ENCODE measurements at places on chromosomes 16 and 17.

GRCh38 chr17:34386697-34387550 lies 23.9 kb upstream of the CCL1 start:
- DNase-seq = no peak

DNA sequence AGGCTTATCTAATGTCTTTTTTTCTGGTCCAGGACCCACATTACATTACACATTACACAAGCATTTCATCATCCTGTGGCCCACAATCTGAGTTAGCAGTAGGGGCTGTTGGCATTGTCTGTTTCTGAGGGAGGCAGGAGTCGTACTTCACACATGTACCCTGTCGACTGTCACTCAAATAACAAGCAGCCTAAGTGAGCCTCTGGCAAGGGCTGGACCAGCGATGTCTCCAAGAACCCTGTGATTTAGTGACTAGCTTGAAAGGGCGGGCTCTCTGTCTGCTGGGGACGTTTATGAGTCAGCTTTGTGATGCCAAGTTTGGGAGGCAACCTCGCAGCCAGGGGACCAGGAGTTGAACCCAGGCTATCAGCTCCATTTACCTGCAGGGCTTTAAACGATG lies 251.4 kb downstream of the HS3ST3B1 start:
- no peak for DNase-seq

DNA sequence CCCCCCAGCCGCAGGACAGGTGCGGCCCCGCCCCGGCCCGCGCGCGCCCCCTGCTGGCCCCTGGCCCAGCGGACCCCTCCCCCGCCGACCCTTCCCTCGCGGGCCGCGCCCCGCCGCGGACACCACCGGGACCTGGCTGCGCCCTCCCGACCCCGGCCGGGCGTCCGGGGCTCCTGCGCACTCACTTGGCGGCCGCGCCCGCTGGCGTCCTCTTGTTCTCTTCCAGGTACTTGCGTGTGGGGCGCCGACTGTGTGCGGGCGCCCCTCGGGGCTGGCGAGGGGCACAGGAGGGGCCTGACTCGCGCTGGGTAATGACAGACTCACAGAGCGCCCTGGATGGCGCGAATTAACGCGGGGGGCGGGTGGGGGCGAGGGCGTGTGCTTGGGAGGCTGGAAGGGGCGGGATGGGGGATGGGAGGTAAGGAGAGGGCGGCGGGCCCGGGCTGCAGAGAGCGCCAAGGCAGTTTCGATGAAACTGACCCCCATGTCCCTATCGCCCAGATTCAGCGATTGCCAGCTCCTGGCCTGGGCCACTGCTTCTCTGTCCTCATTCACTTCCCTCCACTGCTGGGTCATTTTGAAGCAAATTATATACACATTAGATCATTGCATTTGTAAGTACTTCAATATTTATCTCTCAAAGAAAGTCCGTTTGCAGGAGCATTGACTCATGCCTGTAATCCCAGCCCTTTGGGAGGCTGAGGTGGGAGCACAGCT lies 445 bp upstream of the DBNDD1 start:
- peak; percentile 53 for DNase-seq

GRCh38 chr17:68320311-68320865 lies 29.1 kb downstream of the ARSG start:
- no peak for DNase-seq

GRCh38 chr16:89693289-89693731 lies 6.8 kb downstream of the CDK10 start:
- no peak for DNase-seq

GRCh38 chr16:178668-179015 lies 1.6 kb upstream of the HBQ1 start:
- DNase-seq = no peak

GRCh38 chr16:89319886-89320781 lies 102.6 kb downstream of the ZNF778 start:
- DNase-seq = no peak

DNA sequence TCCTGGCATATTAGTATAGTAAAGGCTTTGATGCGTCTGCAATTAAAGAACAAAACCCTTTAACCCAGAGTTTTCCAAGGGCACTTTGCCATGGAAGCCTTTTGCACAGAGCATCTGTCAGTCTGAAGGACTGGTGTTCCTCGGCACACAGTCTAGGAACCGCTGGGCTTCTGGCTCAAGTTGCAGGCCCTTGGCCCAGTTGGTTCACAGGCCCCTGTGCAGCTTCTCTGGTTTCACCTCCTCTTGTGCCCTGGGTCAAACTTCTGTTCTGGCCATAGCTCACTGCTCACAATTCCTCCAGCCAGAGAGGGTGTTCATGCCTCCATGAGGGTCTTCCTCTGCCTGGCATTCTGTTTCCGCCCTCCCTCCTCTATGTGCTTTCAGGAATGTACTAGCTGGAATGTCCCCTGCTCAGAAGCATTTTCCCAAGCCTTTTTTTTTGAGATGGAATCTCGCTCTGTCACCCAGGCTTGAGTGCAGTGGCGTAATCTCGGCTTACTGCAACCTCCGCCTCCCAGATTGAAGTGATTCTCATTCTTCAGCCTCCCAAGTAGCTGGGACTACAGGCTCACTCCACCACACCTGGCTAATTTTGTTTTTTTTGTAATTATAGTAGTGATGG lies 34.5 kb upstream of the TEX2 start:
- no peak for DNase-seq

DNA sequence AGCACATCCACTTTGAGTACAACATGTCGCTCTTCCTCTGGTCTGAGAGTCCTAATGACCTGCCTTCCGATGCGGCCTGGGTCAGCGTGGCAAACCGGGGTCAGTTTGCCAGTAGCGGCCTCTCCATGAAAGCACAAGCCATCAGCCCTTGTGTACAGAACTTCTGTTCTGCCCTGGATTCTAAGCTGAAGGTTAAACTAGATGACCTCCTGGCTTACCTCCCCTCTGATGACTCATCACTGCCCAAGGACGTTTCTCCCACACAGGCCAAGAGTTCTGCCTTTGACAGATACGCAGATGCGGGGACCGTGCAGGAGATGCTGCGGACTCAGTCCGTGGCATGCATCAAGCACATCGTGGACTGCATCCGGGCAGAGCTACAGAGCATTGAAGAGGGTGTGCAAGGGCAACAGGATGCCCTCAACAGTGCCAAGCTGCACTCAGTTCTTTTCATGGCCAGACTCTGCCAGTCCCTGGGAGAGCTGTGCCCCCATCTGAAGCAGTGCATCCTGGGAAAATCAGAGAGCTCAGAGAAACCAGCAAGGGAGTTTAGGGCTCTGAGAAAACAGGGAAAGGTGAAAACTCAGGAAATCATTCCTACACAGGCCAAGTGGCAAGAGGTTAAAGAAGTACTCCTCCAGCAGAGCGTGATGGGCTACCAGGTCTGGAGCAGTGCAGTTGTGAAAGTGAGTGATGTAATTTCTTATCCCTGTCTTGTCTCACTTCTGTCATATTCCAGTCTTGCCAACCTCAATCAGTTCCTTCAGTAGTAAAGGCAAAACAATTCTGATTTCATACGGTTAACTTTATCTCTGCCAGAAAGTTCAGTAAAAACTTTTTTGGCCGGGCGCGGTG lies 8.6 kb downstream of the COG1 start:
- no peak for DNase-seq

- no peak for DNase-seq
Observed at GRCh38 chr16:1133810-1134520, 18.9 kb upstream of the CACNA1H start.

DNA sequence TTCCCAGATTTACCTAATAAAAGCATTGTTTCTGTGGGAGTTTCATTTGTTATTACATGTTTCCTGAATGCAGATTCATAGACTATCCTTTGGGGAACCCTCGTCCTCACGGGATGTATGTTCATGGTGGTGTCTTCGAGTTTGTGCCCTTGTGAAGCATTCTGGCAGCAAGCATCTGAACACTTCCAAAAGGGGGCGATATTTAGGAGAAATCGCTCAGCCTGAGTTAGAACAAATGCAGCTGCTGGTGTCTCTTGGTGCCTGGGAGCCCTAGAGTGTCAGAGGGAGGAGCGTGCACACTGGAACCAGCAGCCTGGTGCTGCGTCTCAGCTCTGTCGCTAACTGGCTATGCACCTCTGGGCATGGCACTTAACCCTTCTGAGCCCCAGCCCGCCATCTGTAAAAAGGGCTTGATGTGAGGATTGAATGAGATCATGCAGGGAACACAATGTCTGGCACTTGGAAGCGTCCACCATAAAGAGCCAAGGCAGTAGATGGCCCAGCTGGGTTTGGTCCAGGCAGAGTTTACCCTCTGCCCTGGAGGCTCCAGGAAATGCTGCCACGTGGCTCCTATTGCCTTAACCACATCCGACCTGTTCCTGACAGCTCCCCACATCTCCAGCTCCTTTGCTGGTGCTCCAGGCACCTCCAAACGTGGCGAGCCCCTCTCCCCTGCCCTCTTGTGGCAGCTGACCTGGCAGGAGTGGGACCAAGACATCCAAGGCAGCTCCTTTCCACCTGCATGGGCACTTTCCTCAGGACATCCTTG lies 25.0 kb upstream of the C16orf78 start:
- no peak for DNase-seq

GRCh38 chr17:82239926-82240505 lies 11.2 kb downstream of the SLC16A3 start:
- no peak for DNase-seq

DNA sequence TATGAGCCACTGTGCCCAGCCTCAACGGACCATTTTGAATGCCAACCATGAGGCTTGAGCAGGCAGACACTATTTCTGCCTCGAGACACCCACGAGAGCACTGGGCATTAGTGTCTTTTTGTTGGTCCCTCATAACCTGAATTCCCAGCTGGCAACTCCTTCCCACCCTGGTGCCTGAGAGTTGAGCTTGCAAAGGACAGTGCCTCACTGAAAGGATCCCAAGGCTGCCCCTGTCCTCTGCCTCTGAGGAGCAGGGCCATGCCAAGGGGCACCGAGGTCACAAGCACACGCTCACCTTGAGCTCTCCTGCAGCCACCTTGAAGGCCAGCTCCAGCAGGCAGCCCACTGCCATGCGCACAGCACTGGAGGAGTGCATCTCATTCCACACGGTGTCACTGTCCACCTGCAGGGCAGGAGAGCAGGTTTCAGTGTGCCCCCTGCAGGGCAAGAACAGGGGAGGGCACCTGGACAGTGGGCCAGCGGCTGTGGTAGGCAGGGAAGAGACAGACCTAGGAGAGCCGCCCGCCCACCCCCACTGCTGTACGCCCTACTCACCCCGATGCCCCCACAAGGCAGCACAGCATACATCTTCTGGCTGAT lies 12.8 kb downstream of the G6PC3 start:
- DNase-seq = no peak

DNA sequence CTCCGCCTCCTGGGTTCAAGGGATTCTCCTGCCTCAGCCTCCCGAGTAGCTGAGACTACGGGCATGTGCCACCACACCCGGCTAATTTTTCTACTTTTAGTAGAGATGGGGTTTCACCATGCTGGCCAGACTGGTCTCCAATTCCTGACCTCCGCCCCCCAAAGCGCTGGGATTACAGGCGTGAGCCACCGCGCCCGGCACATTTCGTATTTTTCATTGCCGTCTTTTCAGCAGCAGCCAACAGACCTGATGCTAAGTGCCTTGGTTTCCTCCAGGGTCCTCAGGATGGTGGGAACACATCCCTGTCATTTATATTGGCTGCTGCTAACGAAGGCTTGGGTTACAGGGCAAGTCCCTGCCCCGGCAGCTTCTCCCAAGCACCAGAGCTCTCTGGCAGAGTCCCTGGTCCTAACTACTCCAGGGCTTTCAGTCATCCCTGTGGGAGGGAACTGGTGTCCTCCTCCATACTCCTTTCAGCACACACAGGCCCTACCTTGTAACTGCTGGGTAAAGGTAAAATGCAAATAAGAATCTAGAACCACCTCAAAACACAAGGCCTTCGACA lies 1.5 kb upstream of the RNF157 start:
- DNase-seq = no peak

- no peak for DNase-seq
Observed at GRCh38 chr17:30244853-30245385, 9.4 kb upstream of the SLC6A4 start.

- no peak for DNase-seq
Observed at GRCh38 chr17:44221084-44221861, 1.8 kb upstream of the UBTF start.

- no peak for DNase-seq
Observed at GRCh38 chr17:75843577-75844529, at the start of gene UNC13D. UNC13D (minus strand) TSS chr17:75844404; CDS start chr17:75844337, 67 bp downstream.

DNA sequence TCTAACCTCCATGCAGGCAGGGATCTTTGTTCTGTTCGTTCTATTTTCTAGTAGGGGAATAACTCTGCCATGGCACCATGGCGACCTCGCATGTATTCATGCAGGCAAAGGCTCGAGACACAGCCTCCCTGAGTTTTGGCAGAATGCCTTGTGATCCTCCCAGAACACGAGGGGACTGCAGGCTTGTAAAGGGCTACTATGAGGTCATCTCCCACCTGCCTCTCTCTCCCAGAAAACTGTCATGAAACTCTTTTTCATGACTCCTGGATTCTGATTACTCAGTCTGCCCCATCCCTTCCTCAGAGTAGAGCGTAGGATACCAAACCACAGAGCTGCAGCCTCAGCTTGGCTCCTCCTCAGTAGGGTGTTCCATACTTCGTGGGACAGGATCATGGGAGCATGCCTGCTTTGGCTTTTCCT lies 64.3 kb downstream of the IGF2BP1 start:
- no peak for DNase-seq

DNA sequence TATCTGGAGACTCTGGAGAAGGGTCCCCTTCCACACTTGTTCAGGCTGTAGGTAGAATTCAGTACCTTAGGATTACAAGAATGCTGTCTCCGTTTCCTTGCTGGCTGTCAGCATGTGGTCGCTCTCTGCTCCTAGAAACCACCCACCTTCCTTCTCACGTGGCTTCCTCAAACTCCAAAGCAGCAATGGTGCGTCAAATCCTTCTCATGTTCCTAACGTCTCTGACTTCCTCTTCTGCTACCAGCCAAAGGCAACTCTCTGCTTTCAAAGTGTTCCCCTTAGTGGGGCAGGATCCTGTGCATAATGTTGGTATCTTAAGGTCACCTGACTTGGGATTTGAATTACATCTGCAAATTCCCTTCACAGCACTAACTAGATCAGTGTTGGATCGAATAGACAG lies 30.9 kb upstream of the DYNLRB2 start:
- DNase-seq = no peak

Measured in AG04450 (cell line).